ENCODE measurements at places on chromosomes 6 and 20.
A peak's percentile ranks its signal among the peaks of the same experiment; 100 is the strongest.

GRCh38 chr6:139751179-139751578 lies 376.7 kb upstream of the CITED2 start:
- no peak for DNase-seq

- DNase-seq = no peak
Observed at GRCh38 chr6:107196152-107196551, 80.8 kb upstream of the BEND3 start.

- DNase-seq = no peak
Observed at GRCh38 chr6:114712129-114712662, 369.4 kb upstream of the HS3ST5 start.

- no peak for DNase-seq
Observed at GRCh38 chr20:39534846-39535245, 572.7 kb downstream of the DHX35 start.

GRCh38 chr6:111758608-111759329 lies 114.5 kb downstream of the FYN start:
- no peak for DNase-seq

- no peak for DNase-seq
Observed at GRCh38 chr6:43199912-43200311, 17.9 kb downstream of the CUL9 start.

DNA sequence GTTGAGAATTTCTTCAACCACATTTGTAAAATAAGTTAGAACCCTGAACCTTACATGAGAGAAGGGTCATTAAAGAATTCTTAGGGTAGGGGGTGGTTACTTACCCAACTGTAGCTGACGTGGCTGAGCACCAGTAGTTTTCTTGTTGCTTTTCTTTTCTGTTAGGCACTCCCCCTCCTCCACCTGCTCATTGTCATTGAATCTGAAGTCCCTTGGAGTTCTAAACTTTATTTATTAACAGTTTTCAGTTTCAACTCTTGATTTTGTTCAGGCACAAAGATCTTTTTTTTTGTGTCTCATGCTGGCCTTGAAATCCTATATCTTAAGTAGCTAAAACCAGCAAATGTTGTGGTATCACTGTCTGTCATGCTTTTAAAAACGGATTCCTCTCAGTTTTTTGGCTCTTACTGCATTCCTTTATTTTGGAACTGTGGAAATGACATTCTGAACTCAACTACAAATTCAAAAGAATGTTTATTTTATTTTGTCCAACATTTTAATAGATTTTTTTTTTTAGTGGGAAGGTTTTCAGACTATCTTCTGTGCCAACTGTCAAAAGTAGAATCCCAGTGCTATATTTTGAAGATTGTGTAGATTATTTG lies 465.2 kb downstream of the PHF3 start:
- no peak for DNase-seq

GRCh38 chr6:158475344-158476302 lies 84.3 kb upstream of the TMEM181 start:
- DNase-seq = peak; percentile 98

GRCh38 chr20:3190681-3191111 lies 13.8 kb downstream of the DDRGK1 start:
- DNase-seq = no peak

GRCh38 chr6:72776456-72776855 lies 154.6 kb downstream of the KCNQ5 start:
- no peak for DNase-seq

DNA sequence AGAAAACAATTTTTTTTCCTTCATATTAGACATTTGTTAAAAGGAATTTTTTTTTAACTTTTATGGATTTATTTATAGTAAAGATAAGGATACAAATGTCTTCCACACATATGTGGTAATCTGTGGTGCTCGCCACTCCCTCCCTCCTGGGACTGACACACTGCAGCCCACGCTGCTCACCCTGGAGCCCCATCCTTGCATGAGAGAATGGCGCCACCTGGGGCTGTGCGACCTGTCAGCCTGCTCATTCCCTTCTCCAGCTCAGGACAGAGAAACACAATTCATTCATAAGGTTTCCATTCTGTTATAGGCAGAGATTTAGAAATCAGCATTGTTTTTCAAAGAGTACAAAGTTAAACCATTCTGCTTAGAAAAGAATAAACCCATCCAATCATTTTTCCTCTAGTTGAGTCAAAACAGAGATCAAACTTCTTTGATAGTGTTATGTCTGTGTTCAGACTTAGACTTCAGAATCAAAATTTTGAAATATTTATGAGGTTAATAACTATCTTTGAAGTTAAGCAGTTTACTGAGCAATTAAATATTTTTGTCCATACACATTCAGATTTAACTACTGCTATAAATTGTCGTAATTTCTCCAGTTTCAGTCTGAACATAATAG lies 42.8 kb upstream of the DYNLRB1 start:
- peak; percentile 32 for DNase-seq

GRCh38 chr6:44034931-44035345 lies 92.3 kb downstream of the MRPL14 start:
- no peak for DNase-seq

DNA sequence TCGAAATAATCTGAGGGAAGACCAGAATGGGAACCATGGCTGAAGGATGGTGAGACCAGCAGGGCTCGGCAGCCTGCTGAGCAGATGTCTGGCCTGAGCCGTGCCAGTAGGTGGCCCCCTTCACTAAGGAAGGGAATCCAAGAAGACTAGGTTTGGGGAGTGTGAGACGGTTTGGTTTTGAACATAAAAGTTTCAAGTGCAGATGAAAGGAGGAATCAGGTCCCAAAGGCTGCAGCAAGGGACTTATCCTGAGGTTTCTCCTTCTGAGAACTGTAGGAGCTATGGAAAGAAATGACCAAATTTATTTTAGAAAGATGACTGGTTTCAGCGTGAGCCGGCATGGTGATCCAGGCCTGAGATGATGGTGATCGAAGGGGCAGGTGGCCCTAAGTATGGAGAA lies 4.6 kb upstream of the OSER1 start:
- DNase-seq = peak; percentile 51

GRCh38 chr6:111718990-111719389 lies 113.3 kb upstream of the TRAF3IP2 start:
- no peak for DNase-seq

- DNase-seq = no peak
Observed at GRCh38 chr6:106820412-106820852, 154.1 kb downstream of the CD24 start.

DNA sequence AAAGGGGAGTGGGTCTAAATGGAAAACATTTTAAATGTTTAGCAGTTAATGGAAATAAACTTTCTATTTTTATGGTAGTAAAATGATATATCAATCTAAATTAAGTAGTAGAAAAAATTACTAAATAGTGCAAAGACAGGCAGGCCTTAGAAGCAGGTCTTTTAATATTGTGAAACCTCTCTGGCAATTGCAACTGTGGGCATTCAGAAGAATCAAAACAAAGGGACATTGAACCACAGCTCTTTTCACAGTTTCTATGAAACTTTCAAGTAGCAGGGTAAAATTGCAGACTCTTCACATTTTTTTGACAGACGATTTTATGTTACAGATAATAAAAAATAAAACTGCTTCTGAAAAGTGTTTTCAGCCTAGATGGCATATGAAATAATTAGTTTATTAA lies 533.7 kb downstream of the BCKDHB start:
- no peak for DNase-seq

GRCh38 chr20:21874127-21874526 lies 168.7 kb downstream of the PAX1 start:
- DNase-seq = no peak

DNA sequence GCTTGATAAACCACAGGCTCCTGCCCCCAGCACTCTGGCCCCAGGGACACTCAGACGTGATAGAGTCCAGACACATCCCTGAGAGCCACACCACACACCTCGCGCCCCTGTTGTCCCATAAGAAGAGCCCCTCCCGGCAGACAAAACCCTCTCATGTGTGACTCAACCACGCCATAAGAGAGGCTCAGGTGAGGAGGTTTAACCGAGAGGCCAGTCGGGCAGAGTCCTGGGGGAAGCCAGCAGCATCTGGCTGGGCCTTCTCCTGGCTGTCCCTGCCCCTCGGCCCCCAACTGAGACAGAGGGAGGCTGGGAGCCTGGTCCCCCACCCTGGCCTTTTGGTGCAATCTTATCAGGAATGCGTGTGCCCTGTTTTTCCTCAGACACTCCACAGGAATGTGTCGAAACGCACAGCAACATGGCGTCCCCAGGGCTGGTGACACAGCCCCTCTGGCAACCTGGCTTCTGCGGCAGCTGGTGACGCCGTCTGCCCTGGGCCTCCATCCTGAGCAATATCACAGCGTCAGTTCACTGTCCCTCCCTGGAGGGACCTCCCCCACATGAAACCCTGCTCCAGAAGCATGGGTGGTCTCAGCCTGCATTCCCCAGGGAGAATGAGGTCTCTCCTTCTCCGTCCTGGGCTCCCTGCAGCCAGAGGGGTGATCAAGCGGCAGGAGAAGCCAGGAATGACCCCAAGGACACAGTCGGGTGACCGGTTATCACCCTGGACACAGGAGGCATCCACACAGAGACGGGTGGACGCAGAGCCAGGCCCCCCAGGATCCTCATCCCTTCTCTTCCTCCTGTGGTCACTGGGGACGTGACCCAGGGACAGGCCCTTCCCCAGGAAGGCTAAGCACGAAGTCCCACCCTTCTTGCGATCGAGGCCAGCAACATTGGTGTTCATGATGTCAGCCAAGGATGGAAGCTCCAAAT lies 156.6 kb upstream of the AFDN start:
- DNase-seq = no peak

GRCh38 chr6:166705069-166705468 lies 78.0 kb upstream of the RPS6KA2 start:
- no peak for DNase-seq

DNA sequence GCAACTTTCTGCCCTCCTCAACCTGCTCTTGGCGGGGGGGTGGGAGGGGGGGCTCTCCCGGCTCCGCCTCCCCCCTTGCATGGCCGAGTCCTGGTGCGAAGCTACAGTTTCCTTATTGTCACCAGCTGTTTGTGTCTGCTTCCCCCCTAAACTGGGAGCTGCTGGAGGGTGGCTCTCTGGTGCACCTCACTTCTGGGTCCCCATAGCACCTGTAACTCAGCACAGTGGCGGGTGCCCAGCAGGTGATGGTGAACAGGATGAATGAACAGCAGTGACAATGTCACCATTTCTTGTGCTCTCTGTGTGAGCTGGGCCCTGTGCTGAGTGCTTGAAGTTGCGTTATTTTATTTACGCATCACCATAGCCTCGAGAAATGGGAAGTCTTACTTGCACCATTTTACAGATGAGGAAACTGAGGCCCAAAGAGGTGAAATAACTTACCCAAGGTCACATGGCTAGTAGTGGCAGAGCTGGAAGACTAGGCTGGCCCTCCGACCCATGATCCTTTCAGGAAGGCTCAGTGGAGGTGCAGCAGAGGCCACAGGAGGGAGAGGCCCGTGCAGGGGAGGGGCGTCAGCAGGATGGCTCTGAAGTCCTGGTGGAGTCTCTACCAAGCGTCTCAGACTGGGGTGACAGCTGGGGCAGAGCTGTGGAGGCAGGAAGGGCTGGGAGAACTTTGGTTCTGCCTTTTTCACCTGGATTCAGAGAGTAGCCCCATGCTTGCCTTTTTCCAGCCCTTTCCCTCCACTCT lies 41.8 kb downstream of the SRC start:
- DNase-seq = no peak

GRCh38 chr6:164911873-164912580 lies 397.4 kb downstream of the C6orf118 start:
- peak; percentile 97 for DNase-seq

DNA sequence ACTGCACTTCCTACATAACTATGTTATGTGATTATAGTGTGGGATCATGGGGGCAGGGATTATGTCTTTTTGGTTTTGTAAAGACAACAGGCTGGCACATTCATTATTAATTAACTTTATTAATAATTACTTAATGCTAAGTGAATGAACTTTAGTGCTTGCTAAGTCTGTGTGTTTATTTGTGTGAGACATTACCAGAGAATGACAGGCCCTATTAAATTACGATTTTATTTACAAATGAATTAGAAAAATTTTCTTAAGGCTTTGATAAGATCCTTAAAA lies 100.9 kb downstream of the CD83 start:
- no peak for DNase-seq

GRCh38 chr6:158697811-158698210 lies 48.0 kb downstream of the SYTL3 start:
- DNase-seq = no peak

- no peak for DNase-seq
Observed at GRCh38 chr20:34713194-34713943, 9.2 kb downstream of the TP53INP2 start.

GRCh38 chr20:60715172-60715571 lies 536.9 kb upstream of the CDH4 start:
- DNase-seq = no peak

- no peak for DNase-seq
Observed at GRCh38 chr20:44053046-44053445, 133.9 kb downstream of the JPH2 start.

DNA sequence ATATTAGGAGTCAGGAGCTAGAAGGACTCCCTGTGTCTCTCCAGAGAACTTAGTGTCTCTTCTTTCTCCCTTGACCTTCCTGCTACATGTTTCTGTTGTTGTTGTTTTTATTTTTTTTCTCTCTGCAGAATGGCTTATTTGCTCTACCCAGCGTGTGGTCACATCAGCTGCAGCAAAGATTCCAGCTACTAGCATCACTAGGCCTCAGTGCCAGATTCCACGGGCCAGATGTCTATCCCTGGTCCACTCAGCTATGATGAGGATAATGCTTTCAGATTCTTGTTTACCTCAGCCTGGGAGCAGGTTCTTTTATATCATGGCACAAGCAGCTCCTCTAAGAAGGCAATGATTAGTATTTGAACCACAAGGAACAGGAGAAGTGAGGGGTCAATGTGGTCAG lies 110.0 kb downstream of the PLCB1 start:
- no peak for DNase-seq

GRCh38 chr6:5094327-5094726 lies 9.2 kb downstream of the PPP1R3G start:
- no peak for DNase-seq

GRCh38 chr6:127951172-127951917 lies 50.5 kb upstream of the THEMIS start:
- DNase-seq = no peak

- no peak for DNase-seq
Observed at GRCh38 chr6:20629509-20629908, 95.3 kb downstream of the CDKAL1 start.

GRCh38 chr6:41935685-41936072 lies 5.9 kb downstream of the CCND3 start:
- no peak for DNase-seq

DNA sequence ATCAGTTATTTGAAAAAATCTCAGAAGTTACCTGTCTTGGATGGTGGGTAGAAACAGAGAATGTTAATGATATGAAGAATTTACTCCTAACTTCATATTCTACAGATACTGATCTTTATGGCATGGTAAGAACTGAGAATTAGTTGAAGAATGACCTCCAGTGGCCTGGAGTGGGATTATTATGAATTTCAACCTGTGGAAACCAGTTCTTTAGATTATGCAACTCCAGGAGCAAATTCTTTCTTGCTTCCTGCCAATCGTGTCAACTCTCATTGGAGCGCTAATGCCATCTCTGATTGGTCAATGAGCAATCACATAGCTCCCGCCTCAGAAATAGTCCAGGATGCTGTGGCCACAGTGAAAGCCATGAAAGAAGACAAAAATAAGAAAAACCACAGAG lies 40.6 kb downstream of the LYRM2 start:
- no peak for DNase-seq

- no peak for DNase-seq
Observed at GRCh38 chr6:75673884-75674283, 72.2 kb downstream of the SENP6 start.
